ENCODE measurements at places on chromosomes 11 and 22.

- no peak for DNase-seq
Measured at GRCh38 chr22:38935023-38935422, 22.4 kb upstream of the APOBEC3A start.

DNA sequence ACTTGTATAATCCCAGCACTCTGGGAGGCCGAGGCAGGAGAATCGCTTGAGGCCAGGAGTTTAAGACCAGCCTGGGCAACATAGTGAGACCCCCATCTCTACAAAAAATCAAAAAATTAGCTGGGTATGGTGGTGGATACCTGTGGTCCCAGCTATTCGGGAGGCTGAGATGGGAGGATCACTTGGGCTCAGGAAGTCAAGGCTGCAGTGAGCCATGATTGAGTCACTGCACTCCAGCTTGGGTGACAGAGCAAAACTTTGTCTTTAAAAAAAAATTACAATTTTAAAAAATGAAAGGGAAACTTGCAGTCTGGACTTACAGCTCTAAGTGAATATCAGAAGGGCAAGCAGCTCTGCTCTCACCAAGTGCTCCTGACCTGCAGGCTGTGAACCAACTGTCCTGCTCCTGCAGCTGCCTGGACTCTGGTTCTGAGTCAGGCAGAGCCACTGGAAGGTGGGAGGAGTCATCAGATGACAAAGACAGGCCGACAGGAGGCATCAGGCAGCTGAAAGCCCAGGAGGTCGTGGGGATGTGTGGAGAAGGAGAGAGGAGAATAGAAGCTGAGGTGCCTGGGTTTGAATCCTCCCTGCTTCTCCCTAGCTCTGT, 9.6 kb downstream of the SMTNL1 start:
- DNase-seq, result no peak

- DNase-seq, result no peak
Measured at GRCh38 chr11:130189492-130190210, 30.1 kb downstream of the ST14 start.

DNA sequence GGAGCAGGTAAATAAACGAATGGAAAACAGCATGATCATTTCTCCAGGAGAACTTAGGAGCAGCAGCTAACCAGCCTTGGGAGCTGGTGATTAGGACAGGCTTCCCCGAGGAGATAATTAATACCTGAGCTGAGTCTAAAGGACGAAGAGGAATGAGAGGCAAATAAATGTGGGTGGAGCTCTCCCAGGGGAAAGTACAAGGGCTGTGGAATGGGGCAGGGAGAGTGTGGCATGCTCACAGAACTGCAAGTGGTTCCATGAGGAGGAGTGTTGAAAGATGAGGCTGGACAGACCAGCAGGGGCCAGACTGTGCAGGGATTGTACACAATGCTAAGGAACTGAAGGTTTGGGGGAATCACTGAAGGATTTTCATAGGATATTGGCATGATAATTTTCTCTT, 14.2 kb upstream of the TLCD5 start:
- no peak for DNase-seq

- no peak for DNase-seq
Measured at GRCh38 chr22:21043860-21044535, 1.7 kb upstream of the LRRC74B start.

- no peak for DNase-seq
Measured at GRCh38 chr22:27499121-27499520, 302.4 kb downstream of the MN1 start.

DNA sequence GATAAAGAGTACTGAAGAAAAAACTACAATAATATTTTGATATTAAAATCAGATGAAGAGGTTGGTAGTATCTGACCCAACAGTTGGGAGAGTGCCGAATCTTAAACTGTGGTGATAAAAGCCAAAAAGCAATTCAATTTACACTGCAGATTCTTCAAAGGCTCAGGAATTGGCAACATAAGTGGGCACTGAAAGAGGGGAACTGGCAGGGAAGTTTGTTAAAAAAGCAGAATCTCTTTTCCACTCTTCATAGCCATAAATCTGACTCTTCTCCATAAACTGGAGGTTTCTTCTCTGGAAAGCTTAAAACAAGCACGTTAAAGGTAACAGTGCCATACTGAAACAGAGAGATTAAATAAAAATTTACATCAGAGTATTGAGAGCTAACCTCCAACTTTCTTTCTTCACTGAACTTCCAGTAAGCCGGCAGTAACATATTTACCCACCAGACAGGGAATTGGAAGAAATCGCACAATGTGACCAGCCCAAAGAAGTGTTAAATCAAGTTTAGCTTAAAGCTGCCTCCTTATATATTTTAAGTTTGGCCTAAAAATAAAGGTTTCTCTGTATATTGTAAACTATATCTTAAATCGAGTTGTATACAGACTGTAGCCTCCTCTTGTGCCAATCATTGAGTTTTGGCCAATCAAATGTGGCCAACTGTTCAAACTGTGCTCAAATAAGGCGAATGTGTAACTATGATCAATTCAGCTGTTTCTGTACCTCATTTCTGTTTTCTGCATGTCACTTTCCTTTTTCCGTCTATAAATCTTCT, 358.3 kb downstream of the NXPE2 start:
- DNase-seq, result no peak

- no peak for DNase-seq
Measured at GRCh38 chr11:18203723-18204122, 31.1 kb downstream of the MRGPRX4 start.

GRCh38 chr11:92393218-92393617, 168.6 kb downstream of the FAT3 start:
- DNase-seq, result no peak

GRCh38 chr22:37514526-37515051, 4.6 kb downstream of the CARD10 start:
- DNase-seq, result no peak

GRCh38 chr11:17012712-17013547, 1.3 kb downstream of the PLEKHA7 start:
- no peak for DNase-seq

DNA sequence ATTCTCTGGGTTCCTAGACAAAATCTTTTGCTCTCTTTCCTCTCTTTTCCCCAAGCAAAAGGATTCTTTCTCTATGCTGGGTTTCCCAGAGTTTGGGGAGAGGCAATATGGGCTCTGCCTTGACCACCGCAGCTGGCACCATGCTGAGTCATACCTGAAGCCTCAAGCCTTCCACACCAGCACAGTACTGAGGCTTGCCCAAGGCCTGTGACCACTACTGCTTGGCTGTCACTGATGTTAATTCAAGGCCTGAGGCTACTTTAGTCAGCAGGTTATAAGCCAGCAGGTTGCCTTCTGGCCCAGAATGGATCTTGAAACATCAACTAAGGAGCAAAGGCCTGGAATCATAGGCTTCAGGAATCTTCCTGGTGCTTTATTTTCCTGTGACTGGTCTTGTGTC, 185.3 kb downstream of the DYNC2H1 start:
- no peak for DNase-seq

- DNase-seq, result no peak
Measured at GRCh38 chr11:19398772-19399527, 158.2 kb upstream of the E2F8 start.

DNA sequence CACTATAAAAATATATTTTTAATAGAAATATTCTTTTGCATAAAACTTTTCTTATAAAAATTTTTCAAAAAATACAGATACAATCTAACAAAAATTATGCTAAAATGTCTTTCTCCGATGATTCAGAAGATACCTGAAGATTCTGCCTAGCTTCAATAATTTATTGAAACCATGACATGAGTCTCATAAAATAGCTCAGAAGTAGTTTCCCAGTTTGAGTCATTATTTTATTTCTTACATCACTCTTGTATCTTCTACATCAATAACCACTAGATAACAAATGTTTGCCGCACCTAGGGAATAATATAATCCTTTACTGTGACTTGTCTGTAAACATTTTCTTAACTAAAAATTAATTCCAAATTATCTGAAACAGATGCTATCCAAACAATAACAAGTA, 158.6 kb downstream of the FCHSD2 start:
- no peak for DNase-seq

DNA sequence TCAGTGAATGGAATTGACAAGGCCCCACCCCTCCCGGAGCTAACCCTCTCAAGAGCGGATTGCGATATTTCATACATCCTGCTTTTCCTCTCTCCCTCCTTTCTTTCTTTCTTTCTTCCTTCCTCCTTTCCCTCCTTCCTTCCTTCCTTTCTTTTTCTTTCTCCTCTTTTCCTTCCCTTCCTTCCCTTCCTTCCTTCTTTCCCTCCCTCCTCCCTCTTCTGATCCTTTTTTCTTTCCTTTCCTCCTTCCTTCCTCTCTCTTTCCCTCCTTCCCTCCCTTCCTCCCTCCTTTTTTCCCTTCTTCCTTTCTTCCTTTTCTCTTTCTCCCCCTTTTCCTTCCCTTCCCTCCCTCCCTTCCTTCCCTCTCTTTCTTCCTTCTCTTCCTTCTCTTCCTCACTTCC, 15.0 kb upstream of the MN1 start:
- no peak for DNase-seq

- no peak for DNase-seq
Measured at GRCh38 chr22:36881504-36882245, 20.9 kb downstream of the NCF4 start.

GRCh38 chr11:65810046-65810868, 23.4 kb downstream of the OVOL1 start:
- no peak for DNase-seq

All from activated naive CD4-positive, alpha-beta T cell treated with Interleukin-2 at 50 U/mL for 16 hours (primary cell).